Liver (tissue), 10 donors: ENCODE measurements at places on chromosomes 5 and 9.
A peak's percentile ranks its signal among the peaks of the same experiment; 100 is the strongest.

- H3K27me3 ChIP-seq = no peaks in the 10 kb centered on the region
- H3K36me3 ChIP-seq = no peaks in the 10 kb centered on the region
- no peak for DNase-seq
- no peaks in the 10 kb centered on the region for H3K4me1 ChIP-seq
Measured at GRCh38 chr9:96883922-96884321, 29.6 kb upstream of the ZNF782 start.

- no peaks in the 10 kb centered on the region for H3K36me3 ChIP-seq
- no peaks in the 10 kb centered on the region for H3K27me3 ChIP-seq
- no peak for DNase-seq
- peak overlapping the region; percentile 80 for H3K27ac ChIP-seq
- H3K4me3 ChIP-seq = no peak overlapping the region
- peaks cover 30% of the 10 kb centered on the region for H3K4me1 ChIP-seq
Measured at GRCh38 chr5:150613991-150614660, 26.3 kb upstream of the SYNPO start.

DNA sequence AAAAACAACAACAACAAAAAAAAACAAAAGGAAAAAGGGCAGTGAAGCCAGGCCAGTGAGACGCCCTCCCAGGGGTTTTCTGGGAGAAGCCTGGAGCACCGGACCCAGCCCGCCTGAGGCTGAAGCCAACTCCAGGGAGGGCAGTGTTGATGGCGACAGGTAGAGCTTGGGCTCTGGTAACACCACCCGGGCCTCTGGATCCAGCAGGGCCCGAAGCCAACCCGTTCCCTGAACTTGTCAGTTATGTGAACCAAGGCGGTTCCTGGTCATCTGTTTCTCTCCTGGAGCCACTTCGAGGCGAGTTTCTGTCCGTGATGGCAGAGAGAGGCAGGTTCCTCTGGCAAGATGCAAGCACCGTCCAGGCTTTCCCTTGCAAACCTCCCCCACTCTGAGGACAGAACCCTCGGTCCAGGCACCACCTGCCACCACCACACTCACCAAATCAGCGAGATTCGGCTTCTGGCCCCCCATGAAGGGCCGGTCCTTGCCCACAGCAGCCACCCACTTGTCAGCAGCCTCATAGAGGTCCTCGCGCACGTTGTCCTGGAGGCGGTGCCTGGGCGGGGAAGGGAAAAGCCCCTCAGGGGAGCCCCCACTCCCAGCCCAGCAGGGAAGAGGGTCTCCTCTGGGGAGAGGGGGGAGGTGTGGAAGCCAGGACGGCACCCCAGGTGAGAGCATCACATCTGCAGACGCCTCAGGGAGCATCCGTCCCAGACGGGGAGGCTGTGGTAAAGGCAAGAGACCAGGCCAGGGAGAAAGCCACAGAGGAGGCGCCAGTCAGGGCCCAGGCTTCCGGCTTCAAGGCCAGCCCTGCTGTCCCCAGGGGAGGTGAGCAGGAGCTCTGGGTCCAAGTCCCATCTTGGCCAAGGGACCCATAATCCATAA is 5.4 kb downstream of the PTGES2 start:
- H3K27ac ChIP-seq = no peak overlapping the region
- H3K36me3 ChIP-seq = peaks cover 24% of the 10 kb centered on the region
- peaks cover 6% of the 10 kb centered on the region for H3K4me1 ChIP-seq
- H3K4me3 ChIP-seq = no peak overlapping the region

DNA sequence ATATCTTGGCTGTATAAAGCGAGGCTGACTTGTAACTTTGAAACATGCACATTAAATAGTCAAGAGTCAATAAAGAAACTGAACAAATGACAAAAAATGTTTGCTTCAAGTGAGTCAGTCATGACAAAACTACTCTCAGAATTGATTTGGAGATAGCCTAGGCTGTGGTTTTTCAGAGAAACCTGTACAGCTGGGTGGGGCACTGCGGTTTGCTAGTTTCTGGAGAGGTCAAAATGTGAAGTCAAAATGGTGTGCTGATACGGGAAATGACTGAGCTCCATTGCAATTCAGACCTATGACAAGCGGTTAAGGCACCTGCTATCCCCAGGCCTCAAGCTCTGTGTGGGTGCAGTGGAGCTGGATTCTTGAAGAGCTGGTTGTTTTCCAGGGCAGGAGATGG is 10.3 kb upstream of the CD180 start:
- H3K27ac ChIP-seq = no peak overlapping the region
- no peak overlapping the region for H3K4me3 ChIP-seq
- DNase-seq = no peak
- H3K36me3 ChIP-seq = no peaks in the 10 kb centered on the region
- H3K27me3 ChIP-seq = no peaks in the 10 kb centered on the region
- no peaks in the 10 kb centered on the region for H3K4me1 ChIP-seq

DNA sequence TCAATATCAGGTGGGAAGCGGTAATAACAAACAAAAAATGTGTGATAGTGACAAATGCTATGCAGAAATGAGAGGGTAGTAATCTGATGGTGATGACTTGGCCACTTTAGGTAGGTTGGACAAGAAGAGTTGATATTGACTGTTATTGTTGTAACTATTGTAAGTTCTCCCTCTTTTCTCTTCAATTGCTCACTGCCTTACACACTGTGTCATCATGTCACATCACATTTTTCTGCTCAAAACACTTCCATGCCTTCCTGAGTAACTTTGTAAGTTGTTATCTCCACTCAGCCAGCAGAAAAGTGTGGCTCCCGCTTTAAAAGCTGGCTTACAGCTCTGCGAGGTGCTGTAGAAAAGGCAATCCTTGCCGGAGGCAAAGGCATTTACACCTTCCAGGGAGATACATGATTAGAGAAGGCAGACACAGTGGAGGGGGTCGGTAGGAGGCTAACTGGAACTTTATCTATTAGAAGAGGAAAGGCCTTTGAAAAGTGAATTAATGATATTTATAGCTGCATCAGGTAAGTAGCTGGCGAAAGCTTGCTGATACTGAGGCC is 85.2 kb upstream of the CLINT1 start:
- no peak overlapping the region for H3K27ac ChIP-seq
- peaks cover 1% of the 10 kb centered on the region for H3K4me1 ChIP-seq
- no peak overlapping the region for H3K4me3 ChIP-seq
- H3K27me3 ChIP-seq = no peaks in the 10 kb centered on the region
- H3K36me3 ChIP-seq = no peaks in the 10 kb centered on the region
- DNase-seq = no peak

- no peak for DNase-seq
- no peak overlapping the region for H3K27ac ChIP-seq
- H3K4me1 ChIP-seq = no peaks in the 10 kb centered on the region
Measured at GRCh38 chr5:162067162-162067561, 411 bp upstream of the GABRG2 start.

GRCh38 chr5:5634817-5635216 is 212.3 kb downstream of the ICE1 start:
- DNase-seq = no peak
- no peaks in the 10 kb centered on the region for H3K36me3 ChIP-seq
- H3K4me3 ChIP-seq = no peak overlapping the region

GRCh38 chr5:60651872-60652620 is 47.9 kb downstream of the DEPDC1B start:
- no peaks in the 10 kb centered on the region for H3K4me1 ChIP-seq
- H3K27ac ChIP-seq = no peak overlapping the region
- H3K27me3 ChIP-seq = no peaks in the 10 kb centered on the region
- no peaks in the 10 kb centered on the region for H3K36me3 ChIP-seq

DNA sequence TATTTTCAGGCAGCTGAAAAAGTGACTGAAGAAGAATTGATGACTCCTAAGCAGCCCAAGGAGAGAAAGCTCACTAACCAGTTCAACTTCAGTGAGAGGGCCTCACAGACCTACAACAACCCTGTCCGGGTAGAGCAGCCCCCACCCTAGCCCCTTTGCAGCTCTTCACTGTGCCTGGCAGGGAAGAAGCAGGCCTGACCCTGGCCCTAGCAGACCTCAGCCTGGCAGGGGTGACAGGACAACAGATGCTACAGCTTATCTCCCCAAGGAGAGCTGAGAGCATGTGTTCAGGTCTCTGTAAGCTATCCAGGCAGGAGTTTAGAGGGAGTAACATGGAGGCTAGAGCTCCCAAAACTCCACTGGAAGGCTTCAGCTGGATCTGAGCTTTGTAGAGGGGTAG is 31.8 kb downstream of the DNAI1 start:
- H3K27me3 ChIP-seq = no peaks in the 10 kb centered on the region
- no peaks in the 10 kb centered on the region for H3K36me3 ChIP-seq
- no peak for DNase-seq
- no peak overlapping the region for H3K27ac ChIP-seq
- no peaks in the 10 kb centered on the region for H3K4me1 ChIP-seq

- no peaks in the 10 kb centered on the region for H3K27me3 ChIP-seq
- H3K36me3 ChIP-seq = no peaks in the 10 kb centered on the region
- H3K4me3 ChIP-seq = no peak overlapping the region
- no peak overlapping the region for H3K27ac ChIP-seq
- H3K4me1 ChIP-seq = no peaks in the 10 kb centered on the region
Measured at GRCh38 chr5:32541241-32541640, 44.1 kb upstream of the SUB1 start.

DNA sequence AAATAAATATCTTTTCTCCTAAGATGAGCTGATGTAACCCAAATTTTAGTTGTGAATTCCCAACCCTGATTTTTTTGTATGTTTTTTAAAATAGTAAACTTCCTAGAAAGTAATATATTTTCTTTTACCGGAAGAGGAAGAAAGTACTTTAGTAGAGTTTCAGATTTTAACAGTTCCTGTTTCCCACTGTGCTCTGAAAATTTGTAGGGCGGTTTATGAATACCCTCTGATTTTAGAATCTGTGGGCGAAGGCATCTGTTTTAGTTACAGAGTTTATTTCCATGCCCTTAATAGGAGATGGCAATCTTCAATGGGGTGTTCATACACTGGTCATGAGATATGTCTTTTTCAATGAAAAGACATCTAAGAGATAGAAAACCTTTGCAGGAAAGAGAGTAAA is 3.7 kb upstream of the HOMER1 start:
- no peak overlapping the region for H3K4me3 ChIP-seq
- H3K36me3 ChIP-seq = no peaks in the 10 kb centered on the region
- no peak for DNase-seq
- H3K27ac ChIP-seq = no peak overlapping the region
- H3K27me3 ChIP-seq = no peaks in the 10 kb centered on the region

DNA sequence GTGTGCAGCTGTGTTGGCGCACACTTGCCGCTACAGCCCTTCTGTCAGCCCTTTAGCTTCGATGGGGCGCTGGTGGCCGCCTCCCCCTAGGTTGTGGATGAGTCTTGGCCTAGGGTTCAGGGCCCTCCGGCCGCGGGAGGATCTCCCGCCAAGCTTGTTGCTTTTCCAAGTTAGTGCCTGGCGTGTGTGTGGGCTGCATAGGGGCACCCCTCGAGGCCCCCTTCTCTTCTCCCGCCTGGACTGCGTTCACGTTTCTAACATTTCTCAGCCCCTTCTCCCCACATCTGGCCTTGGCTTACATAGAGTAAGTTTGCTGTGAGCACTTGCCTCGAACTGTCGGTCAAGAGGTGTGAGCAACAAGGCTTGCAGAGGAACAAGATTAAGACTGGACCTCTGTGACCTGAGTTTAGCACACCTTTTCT is 413 bp upstream of the OXCT1 start:
- H3K27me3 ChIP-seq = no peaks in the 10 kb centered on the region
- no peaks in the 10 kb centered on the region for H3K36me3 ChIP-seq
- H3K4me3 ChIP-seq = peak overlapping the region; percentile 71
- DNase-seq = no peak
- no peak overlapping the region for H3K27ac ChIP-seq

DNA sequence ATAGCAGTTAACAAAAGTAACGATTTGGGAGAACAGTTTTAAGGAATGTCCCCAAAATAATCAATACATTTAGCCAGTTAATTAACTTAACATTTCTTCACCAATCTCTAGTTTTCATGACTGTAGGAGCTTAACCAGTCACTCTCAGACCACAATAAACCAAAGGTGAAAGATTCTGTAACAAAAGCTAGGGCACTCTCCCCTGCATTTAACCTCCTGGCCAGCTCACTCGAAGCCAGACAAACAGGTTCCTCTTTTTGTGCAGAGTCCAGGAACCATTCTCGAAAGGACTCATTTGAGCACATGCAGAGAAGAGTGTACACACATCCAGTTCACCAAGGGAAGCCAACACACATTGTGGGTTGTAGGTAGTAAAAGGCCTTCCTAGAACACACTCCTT is 6.5 kb downstream of the IL7R start:
- H3K27me3 ChIP-seq = no peaks in the 10 kb centered on the region
- no peak overlapping the region for H3K4me3 ChIP-seq
- DNase-seq = no peak
- no peaks in the 10 kb centered on the region for H3K4me1 ChIP-seq
- no peak overlapping the region for H3K27ac ChIP-seq

DNA sequence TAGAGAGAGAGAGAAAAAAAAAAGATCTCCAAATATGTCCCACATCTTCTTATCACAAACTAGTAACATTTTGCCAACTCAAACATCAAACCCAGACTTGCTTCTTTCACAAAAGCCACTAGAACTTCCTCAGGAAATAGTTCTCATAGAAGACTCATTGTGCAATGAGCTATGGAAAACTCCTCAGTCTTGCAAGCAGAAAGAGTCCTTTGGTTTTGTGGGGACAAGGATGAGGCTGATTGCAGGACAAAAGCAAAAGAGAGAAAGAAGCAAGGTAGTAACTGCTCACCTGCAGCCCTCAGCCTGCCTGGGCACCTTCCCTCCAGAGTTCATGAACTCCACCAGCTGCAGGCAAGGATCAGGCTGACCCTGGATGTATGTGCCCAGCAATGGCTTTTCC is 399.0 kb downstream of the IRX1 start:
- no peaks in the 10 kb centered on the region for H3K27me3 ChIP-seq
- no peak overlapping the region for H3K4me3 ChIP-seq
- no peak overlapping the region for H3K27ac ChIP-seq
- no peak for DNase-seq
- no peaks in the 10 kb centered on the region for H3K4me1 ChIP-seq

- H3K4me1 ChIP-seq = no peaks in the 10 kb centered on the region
- no peaks in the 10 kb centered on the region for H3K36me3 ChIP-seq
- H3K4me3 ChIP-seq = no peak overlapping the region
Measured at GRCh38 chr5:141742866-141743851, 61.1 kb upstream of the ARAP3 start.
